ENCODE measurements at places on chromosomes 3 and 15. TPM values are rescaled to one million over a fixed set of nuclear protein-coding genes. Genes with fewer than 3 reads are reported as not detected.

CCDC71 gene
- total RNA-seq, result 11.9 TPM

DNA sequence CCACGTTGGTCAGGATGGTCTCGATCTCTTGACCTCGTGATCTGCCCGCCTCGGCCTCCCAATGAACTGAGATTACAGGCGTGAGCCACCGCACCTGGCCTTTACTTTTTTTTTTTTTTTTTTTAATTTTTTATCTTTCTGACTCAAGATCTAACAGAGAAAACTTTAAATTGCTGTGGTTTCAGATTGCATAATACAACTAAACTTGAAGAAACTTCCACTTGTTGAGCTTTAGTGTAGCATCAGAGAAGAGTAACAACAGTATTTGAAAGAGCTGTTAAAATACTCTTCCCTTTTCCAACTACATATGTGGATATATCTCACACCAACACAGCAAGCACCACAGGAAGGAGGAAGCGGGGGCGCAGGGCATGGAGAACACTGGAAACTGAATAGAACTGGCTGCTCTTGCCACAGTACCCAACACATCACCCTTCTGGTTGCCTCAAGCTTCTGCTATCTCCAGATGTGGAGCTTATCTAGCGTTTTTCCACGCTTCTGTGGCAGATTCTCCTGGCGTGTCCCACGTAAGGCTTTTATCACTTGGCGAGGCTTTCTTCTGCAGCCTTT lies 45.4 kb downstream of the MAP6D1 start:
- no peak for DNase-seq

CCDC54 gene
- total RNA-seq, result not detected

SLC12A1 gene
- not detected for total RNA-seq

GRCh38 chr3:87082796-87083440 lies 92.0 kb upstream of the VGLL3 start:
- no peak for DNase-seq

DNA sequence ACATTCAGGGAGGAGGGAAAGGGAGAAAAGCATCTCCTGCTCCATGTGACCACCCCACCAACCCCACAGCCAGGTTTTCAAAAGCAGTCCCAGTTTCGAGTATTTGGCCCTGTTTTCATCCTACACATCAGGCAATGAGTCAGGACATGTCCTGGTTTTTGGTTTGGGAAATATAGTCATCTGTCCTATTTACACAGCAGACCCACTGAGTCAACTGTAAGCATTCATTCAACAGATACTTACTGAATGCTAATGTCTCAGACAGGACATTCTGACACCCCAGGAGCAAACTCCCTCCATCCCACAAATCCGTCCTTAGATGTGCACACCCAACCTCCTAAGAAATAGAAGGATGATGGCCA lies 32.9 kb downstream of the IGDCC3 start:
- no peak for DNase-seq

DNA sequence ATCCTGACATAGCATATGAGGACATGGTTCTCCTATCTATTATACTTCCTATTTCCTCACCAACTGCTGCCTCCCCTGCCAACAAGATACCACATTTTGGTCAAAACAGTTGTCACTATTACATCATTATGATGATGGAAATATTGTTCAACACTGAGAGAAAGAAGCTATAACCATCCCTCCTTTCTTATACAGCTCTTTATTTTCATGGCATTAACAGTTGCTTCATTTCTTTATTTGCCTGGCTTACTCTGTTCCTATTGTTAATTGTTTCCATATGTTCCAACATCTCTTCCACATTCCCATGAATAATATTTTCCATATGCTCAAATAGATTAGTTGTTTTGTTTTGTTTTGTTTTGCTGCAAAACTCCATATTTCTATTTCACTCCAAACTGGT lies 40.8 kb upstream of the FILIP1L start:
- DNase-seq, result no peak

GRCh38 chr3:69065318-69065964 lies 13.3 kb upstream of the TMF1 start:
- DNase-seq, result no peak

EDC3 gene
- 17.2 TPM for total RNA-seq

CHL1 gene
- total RNA-seq, result 8.8 TPM

GRCh38 chr3:176789281-176789705 lies 408.0 kb downstream of the TBL1XR1 start:
- no peak for DNase-seq

GRCh38 chr3:119380697-119381096 lies 82.7 kb downstream of the TMEM39A start:
- no peak for DNase-seq

DNA sequence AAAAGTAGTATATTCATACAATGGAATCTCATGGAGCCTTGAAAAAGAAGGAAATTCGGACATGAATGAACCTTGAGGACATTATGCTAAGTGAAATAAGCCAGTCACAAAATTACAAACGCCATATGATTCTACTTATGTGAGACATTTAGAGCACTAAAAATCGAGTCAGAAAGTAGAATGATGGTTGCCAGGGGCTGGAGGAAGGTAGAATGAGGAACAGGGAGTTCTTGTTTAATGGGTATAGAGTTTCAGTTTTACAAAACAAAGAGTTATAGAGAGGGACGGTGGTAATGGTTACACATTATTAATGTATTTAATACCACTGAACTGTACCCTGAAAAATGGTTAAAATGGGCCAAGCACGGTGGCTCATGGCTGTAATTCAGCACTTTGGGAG lies 19.5 kb downstream of the UBXN7 start:
- DNase-seq, result no peak

- DNase-seq, result no peak
Observed at GRCh38 chr3:167866331-167866730, 130.8 kb downstream of the SERPINI1 start.

Data from left ventricle myocardium inferior (tissue), 1 donor.